NCI-H2171 (cell line): ENCODE measurements at places on chromosomes 4 and X.

GRCh38 chrX:135518161-135518560 is 2.3 kb upstream of the INTS6L start:
- DNase-seq, result no peak

GRCh38 chr4:141730805-141731204 is 94.4 kb downstream of the IL15 start:
- no peak for DNase-seq

- DNase-seq, result no peak
Measured at GRCh38 chr4:83708500-83709175, 172.7 kb downstream of the GPAT3 start.

DNA sequence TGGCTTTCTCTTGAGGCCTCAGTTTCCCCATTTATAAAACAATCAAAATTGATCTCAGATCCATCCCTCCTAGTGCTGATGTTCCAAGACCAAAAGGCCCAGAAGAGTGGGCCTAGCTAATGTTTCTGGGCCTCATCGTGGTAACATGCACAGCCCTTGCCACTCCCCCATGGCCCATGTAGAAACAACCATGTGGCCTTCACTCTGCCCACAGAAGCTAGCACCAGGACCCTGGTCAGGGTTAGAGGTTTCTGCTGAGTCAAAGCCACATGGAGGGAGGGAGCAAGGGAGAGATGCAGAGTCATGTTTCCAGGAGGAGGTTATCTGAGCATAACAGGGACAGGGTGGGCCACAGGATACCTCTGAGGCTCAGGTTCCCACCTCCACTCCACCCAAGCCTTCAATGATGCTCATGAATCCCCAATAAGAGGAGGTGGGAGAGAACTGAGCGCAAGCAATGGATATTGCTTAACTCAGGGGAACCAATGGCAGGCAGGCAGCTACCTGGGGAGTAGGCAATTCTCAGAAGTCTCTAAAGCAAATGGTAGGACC is 16.9 kb downstream of the OTUD5 start:
- DNase-seq, result no peak
